Smooth muscle cell of the brain vasculature (primary cell): ENCODE measurements at places on chromosomes 16 and 17.

GRCh38 chr17:75205793-75206163 lies 299 bp downstream of the NUP85 start:
- DNase-seq: no peak

GRCh38 chr16:8673611-8674412 lies 605 bp upstream of the ABAT start:
- no peak for DNase-seq

GRCh38 chr16:86100205-86101136 lies 201.5 kb downstream of the IRF8 start:
- DNase-seq: no peak

- DNase-seq: no peak
These were observed 125.3 kb downstream of the TMEM114 start for GRCh38 chr16:8464979-8465378.

DNA sequence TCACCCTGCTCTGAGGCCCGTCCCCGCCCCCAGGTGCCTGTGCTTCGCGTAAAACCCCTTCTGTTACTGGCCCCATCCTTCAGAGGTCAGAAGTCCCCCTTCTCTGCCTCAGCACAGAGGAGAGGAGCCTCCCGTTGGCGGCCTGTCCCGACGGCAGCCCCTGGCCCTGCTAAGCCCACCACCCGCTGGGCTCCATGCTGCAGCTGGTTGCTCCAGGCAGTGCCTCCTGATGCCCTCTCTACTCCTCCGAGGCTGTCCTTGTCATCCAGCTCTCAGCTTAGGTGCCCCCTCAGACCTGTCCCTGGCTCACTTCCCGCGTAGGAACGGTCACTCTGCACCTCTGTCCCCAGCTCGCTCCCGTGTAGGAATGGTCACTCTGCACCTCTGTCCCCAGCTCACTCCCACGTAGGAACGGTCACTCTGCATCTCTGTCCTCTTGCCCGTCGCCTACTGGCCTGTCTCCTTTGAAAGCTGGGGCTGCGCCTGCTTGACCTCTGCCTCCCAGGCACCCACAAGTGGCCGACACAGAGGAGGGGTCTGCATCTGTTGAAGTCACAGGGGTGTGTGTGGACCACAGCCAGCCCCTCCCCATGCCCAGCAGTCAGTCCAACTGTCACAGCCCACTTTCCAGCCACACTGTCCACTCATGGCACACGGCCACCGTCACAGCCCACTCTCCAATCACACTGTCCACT lies 31.7 kb upstream of the ZC3H18 start:
- DNase-seq: no peak

GRCh38 chr17:77374170-77374936 lies 233.6 kb downstream of the SEC14L1 start:
- peak; percentile 67 for DNase-seq

GRCh38 chr17:37107406-37108083 lies 158.8 kb downstream of the AATF start:
- no peak for DNase-seq

- no peak for DNase-seq
These were observed 43.8 kb downstream of the PSME3IP1 start for GRCh38 chr16:57141822-57142631.

- no peak for DNase-seq
These were observed 77.8 kb downstream of the MYH10 start for GRCh38 chr17:8552577-8553320.

GRCh38 chr17:82709676-82710498 lies 6.6 kb upstream of the FN3KRP start:
- DNase-seq: no peak
